ENCODE measurements at places on chromosomes 16 and 17.

- DNase-seq, result no peak
Observed at GRCh38 chr16:64808474-64808873, 313.4 kb downstream of the CDH11 start.

- no peak for DNase-seq
Observed at GRCh38 chr16:29862383-29862883, 593 bp downstream of the CDIPT start.

GRCh38 chr16:85025781-85026653, 1.6 kb upstream of the KIAA0513 start:
- no peak for DNase-seq

DNA sequence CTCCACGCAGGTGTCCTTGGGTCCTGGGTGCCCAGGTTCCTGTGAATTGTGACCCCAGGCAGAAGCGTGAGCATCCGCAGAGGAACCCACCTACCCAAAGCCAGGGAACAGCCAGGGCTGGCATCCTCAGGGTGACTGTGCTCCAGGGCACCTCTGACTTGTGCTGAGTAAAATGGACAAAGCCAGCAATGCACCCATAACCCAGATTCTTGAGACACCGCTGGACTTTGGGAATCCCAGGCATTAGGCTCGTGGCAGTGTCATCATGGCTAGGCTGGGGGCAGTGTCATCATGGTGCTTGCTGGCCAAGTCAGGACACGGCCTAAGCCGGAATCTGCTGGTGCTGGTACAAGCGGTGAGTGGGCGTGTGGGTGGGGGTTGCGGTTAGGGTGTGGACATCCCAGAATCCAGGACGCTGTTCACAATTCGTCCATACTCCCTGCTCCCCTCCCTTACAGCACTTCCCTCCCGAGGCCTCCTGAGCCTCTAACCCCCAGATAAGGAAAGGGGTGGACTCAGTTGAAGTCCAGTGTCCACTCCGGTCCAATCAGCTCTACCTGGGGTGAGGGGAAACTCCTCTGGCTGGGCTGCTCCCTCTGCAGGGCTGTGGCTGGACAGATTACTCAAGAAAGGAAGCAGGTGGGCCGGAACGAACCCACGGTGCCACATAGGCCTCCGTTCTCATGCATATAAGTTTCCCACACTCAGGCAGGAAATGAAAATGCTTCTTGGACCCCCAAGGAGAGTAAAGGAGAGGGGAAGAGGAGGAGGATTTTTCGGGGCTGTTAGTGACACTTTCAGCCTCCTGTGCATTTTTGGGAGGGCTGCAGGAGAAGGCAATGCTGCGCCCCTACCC, 138.9 kb downstream of the SEC14L1 start:
- no peak for DNase-seq

GRCh38 chr16:10868596-10869469, 8.2 kb upstream of the CIITA start:
- DNase-seq, result no peak

GRCh38 chr17:32651084-32651483, 164.3 kb downstream of the CDK5R1 start:
- DNase-seq, result no peak

DNA sequence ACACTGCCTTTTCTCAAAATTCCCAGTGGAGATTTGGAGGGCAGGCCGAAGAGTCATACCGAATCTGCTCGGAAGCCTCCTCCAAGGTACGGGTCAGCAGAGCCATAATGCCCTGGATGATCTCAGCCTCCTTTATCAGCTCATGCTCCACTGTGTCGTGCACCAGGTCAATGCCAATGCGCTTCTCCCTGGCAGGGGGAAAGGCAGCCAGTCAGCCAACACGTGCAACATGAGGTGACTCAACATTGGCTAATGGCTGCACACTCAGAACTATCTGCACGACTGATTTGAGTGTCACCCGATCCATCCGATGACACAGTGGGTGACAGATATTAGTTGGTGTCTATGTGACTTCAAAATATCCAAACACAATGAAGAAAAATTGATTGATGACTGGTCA, 15.8 kb downstream of the TEKT1 start:
- DNase-seq, result no peak

DNA sequence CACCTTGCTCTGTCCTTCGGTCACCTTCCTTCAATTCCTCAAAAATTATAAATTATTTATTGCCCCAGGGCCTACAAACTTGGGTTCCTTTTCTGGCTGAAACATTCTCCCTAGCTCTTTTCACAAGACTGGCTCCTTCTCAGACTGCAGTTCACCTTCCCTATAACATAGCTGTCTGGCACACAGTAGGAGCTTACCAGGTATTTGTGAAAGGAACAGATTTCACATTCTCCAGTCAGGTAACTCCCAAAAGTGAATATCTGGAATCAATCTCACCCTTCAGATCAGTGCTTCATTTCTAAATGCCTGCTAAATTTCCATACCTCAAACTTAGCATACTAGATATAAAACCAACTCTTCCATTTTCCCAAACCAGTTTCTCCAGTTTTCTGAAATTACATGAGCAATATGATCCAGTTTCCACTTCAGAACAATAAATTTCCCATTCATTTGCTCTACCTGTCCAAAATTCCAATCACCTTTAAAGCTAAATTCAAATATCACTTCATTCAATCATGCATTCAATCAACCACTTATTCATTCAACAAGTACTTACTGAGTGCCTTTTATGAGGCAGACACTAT, 6.1 kb downstream of the RFFL start:
- no peak for DNase-seq

GRCh38 chr16:50365791-50366575, 2.8 kb downstream of the BRD7 start:
- DNase-seq, result no peak

DNA sequence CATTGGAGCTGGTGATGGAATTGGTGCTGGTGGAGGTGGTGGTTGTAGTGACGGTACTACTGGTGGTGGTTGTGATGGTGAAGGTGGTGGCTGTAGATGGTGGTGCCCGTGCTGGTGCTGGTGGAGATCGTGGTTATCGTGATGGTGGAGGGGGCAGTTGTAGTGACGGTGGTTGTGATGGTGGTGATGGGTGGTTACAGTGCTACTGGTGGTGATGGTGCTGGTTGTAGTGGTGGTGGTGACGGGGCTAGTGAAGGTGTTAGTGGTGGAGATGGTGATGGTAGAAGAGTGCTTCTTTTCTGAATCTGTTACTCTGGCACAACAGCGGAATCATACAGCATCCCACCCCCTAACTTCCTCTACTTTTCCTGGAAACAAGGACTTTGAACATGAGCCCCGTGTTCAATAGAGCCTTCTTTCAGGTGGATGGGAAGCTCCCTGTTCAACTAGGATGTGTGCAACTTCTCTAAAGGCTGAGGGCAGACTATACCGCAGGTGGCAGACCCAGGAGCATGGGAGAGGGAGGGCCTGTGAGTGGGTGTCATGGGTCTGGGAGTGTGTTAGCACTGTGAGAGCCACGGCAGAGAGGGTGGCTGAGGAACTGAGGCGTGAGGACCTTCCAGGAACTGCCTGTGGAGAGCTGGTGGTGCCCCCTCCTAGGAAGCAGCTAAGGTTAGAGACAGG, 8.2 kb downstream of the TBX21 start:
- no peak for DNase-seq

DNA sequence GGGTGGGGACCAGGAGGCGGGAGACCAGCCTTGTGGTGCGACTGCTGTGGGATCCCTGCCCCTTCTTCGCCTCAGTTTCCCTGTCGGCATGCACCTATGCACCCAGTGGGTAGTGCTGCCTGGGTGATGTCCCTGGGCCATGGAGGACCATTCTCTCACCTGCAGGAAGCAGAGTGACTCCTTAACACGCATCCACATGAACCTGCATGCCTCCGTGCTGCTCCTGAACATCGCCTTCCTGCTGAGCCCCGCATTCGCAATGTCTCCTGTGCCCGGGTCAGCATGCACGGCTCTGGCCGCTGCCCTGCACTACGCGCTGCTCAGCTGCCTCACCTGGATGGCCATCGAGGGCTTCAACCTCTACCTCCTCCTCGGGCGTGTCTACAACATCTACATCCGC, 25.2 kb downstream of the ADGRG5 start:
- no peak for DNase-seq
